Mammary microvascular endothelial cell (primary cell): ENCODE measurements at places on chromosomes 7 and 10. TPM values are rescaled to one million over a fixed set of nuclear protein-coding genes. Genes with fewer than 3 reads are reported as not detected.

Gene COL1A2
- 6.7 and 7.7 TPM in 2 replicates for total RNA-seq

Gene LBX1
- not detected in 2 replicates for total RNA-seq

Gene LOXL4
- 9.1 and 9.3 TPM in 2 replicates for total RNA-seq

Gene TRIM73
- total RNA-seq, result 0.05 TPM in 1 of 2 replicates, not detected in the other

Gene NEUROD6
- total RNA-seq, result not detected in 2 replicates

Gene CYP51A1
- total RNA-seq, result 107 and 109 TPM in 2 replicates
